ENCODE measurements at places on chromosomes 7 and 10.

- DNase-seq, result no peak
Measured at GRCh38 chr7:95421847-95422444, 12.9 kb downstream of the PON2 start.

DNA sequence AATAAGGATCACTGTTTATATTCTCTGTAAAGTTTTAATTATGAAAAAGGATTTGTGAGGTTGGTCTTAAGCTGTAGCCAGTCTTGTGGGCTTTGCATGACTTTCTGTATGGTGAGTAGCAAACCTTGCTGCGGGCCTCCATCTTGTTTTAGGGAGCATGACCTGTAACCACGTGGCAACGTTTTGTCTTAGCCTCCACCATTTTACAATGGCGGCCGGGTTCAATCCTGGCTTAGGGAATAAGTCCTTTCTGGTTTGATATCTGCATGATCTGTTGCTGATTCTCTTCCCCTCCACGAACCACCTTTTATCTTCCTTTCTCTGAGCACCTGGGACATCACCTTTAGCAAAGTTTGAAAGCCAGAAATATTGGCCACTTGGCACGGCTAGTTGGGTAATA lies 32.5 kb upstream of the OPTN start:
- DNase-seq, result no peak

GRCh38 chr7:143217806-143218205 lies 4.0 kb upstream of the TAS2R40 start:
- DNase-seq, result no peak

- DNase-seq, result no peak
Measured at GRCh38 chr10:132698211-132698751, 87.7 kb downstream of the NKX6-2 start.

DNA sequence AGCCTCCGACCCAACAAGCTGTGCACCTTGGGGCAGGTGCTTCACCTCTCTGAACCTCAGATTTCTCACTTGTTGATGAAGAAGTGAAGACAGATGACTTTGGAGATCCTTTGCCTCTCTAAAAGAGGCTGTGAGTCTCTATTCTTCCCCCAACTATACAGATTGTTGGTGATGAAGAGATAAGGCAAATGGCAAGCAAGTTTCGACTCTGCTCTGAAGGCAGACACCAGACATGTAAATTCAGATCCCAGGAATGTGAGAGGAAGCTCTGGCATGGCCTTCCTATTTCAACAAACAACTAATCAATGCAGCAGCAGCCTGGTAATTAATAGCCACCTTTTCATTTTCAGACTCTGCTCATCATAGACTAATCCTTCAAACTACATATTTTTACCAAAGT lies 74.2 kb upstream of the EGR2 start:
- no peak for DNase-seq

GRCh38 chr7:73707045-73707631 lies 12.3 kb downstream of the STX1A start:
- peak; percentile 42 for DNase-seq

GRCh38 chr7:134514663-134515062 lies 12.7 kb upstream of the AKR1B10 start:
- no peak for DNase-seq

DNA sequence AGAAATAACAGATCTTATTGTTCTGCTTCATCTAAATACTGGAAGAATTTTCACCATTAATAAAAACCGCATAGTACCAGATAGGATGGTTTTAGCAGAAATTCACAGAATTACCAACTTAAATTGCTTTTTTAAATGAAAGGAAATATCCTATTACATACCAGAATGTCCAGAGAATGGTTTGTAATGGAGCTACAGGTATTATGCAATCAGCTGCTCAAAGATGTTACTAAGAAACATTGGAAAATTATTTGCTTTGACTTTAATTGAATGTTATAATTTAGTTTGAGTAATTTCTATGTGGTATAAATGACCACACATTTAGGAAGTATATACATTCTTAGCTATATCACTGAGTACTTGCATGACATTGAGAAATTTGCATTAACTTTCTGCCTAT lies 338.3 kb downstream of the ETV1 start:
- no peak for DNase-seq

DNA sequence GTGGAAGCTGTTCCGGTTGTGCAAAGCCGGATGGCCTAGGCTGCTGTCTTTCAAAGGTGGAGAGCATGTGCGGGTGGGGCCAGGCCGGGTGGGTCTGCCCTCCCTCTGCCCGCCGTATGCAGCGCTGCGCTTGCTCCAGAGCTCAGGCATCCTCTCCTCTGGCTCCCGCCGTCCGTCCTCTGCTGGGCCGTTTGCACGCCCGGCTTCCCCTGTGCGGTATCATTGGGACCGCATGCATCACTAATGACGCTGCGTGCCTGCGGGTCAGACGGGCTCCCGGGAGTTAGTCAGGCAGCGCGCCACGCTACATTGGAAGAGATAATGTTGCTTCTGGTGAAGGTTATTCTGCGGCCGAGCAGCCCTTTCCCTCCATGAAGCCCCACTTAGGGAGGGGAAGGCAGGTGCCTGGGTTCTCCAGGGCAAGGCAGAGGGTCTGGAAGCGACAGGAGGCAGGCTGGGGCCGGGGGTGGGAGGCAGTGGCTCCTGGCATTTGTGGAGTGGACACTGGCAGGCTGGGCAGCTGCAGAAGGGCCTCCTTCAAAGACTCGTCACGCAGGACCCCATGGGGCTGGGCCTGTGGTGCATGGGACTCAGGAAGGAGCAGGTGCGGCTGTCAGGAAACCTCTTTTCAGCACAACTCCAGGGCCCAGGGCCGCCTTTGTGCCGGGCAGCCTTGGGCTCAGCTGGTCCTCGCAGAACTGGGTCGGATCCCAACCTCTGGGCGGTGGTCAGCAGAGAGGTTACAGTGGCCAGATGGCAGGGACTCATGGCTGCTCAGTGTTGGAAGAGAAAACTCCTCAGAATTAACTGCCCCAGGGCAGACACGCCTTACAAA lies 318.5 kb downstream of the WDR37 start:
- no peak for DNase-seq

DNA sequence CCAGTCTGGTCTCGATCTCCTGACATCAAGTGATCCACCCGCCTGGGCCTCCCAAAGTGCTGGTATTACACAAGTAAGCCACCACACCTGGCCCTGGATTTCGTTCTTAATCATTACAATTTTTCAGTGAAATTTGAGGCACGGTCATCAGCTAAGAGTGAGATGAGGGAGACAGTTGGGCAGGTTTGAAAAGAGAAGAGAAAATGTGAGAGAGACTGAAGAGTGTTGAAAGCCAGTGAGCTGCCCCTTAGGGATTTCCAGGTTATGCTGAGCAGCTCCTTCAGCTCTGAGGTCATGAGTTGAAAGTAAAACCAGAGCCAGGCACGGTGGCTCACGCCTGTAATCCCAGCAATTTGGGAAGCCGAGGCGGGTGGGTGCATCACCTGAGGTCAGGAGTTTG lies 5.9 kb upstream of the UPF2 start:
- no peak for DNase-seq

- DNase-seq, result no peak
Measured at GRCh38 chr10:98270073-98270740, 2.2 kb upstream of the LOXL4 start.

DNA sequence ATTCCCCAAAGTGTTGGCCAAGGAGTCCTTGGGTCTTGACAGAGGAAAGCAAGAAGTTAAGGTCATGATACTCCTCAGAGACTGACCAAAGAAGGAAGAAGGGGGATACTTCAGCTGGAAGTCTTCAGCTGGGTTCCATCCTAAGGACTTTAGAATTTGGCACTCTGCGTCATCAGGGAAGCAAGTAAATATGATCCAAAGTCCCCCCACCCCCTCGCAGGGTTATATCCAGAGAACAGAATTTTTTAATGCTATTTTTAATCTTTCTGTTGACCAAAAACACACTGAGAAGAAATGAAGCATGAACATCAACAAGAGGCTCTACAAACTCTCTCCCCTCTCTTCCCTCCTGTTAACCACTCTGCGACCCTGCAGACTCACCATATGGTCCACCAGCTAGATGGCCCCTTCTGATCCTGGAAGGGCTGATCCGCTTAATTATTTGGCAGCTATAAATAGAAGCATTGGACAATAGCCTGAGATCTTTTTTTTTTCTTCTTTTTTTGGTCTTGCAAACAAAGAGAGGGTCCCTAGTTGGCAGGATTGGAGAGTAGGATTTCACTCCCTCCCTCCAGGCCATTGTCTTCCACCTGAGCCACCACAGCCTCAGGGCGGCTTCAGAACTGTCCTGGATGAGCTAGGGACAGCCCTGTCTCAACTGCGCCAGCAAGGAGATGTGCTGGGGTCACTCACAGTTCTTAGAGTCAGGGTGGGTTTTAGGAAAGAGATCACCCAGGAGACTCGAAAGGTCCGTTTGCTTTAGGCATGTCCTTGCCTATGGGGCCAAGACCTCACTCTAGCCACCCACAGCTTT lies 196.0 kb downstream of the KCNMA1 start:
- no peak for DNase-seq

GRCh38 chr10:47028466-47028865 lies 117.2 kb downstream of the PTPN20 start:
- DNase-seq, result no peak

DNA sequence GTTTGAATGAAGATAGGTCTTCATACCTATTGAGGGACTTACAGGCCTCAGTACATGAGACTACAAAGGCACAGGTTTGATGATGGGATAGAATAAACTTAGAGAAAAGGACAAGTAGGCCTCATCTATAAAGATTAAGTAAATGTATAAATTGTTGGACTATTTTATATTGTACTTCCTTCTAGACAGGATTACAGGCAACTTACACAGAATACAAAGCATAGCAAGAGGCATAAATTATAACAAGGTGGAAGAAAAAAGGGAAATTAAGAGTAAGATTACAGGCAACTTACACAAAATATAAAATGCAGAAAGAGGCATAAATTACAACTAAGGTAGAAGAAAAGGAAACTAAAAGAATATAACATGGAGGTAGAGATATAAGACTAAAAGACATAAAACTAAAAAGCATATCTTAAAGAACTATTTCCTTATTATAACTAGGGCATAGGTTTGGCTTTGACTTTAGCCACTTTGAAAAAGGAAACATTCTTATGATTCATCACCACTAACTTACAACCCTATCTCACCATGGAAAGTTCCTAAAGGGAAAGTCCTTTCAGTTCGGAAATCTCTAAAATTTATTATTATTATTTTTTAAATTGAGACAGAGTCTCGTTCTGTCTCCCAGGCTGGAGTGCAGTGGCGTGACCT lies 153.1 kb downstream of the GALNT11 start:
- no peak for DNase-seq

DNA sequence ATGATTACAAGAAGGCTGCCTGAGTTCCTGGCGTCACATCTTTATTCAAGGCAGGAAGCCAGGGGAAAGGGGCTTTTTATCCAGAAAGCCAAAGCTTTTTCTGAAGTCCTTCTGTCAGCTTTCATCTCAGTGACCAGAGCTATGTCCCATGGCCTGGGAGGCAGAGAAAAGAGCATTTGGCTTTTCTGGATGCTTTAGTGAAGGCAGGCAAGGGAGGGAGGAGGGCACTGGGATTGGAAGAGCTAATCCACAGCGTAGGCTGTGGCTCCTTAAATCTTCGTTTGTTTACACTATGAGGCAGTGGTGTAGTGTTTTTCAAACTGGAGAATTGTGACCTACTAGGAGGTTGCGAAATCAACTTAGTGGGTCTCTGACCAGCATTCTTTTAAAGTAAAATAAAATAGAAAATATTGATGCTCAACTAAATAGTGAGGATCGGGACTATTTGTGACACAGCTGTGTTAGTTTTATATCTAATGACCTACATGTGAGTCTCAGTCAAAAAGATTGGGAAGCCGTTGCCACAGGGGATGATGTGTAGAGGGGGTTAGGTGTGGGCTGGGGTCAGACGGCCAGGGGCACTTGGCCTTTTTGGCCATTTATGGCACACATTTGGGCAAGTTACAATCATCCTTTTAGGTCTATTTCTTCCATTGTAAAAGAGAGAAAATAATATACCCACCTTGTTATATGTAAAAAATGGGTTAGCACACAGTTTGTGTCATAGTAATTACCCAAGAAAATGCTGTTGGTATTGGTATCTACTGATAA lies 14.1 kb downstream of the CRYGN start:
- DNase-seq, result no peak

- no peak for DNase-seq
Measured at GRCh38 chr10:58638388-58638787, 125.7 kb downstream of the BICC1 start.

DNA sequence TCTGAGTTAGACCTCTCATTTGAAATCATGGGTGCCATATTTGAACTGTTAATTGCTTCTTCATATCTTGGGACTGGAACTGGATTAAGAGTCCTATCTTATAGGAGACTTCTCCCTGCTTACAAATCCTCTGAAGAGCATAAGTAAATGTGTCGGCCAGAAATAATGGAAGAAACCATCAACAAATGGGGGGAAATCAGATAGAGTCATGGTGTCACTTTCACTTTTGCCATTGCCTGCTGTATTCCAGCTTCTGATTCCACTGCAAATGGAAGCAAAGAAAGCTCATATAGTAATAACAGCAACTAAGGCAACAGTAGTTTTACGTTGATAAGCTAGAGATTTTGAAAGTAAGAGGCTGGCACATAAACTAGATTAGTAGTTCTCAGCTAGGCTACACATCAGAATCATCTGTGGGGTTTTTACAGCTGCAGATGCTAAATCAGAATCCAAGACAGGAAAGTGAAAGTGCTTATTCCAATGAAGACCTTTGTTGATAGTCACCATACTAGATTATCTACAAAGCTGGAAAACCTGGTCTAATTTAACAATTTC lies 12.3 kb upstream of the CRPPA start:
- DNase-seq, result no peak

- no peak for DNase-seq
Measured at GRCh38 chr10:10056961-10057360, 960.7 kb upstream of the CELF2 start.

- DNase-seq, result peak; percentile 45
Measured at GRCh38 chr7:148699024-148699781, 500 bp downstream of the CUL1 start.

- DNase-seq, result no peak
Measured at GRCh38 chr10:42543840-42544372, 94.5 kb downstream of the ZNF33B start.

GRCh38 chr10:117549100-117549585 lies 6.6 kb downstream of the EMX2 start:
- no peak for DNase-seq

DNA sequence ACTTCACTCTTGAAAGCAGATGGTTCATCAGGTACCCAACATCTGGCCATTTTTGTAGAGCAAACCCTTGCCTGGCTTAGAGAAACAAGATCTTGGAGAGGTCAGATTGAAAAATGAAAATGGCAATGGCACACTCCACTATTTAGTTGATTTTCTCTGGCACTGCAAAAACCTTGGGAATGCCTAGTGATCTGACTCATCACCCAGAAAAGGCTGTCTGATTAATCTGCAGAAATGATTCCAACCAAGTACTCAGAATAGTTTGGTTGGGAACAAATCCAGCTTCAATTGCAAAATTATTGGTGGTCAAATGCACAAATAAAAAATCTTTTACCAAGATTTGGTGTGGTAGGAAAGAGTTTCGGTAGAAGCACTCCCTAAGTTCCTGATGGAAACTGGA lies 351.2 kb downstream of the PHTF2 start:
- no peak for DNase-seq

All from naive thymus-derived CD8-positive, alpha-beta T cell (primary cell).